ENCODE measurements at places on chromosomes 1 and 21.

GRCh38 chr1:170503665-170504064, 28.3 kb upstream of the GORAB start:
- DNase-seq, result no peak

- no peak for DNase-seq
Observed at GRCh38 chr1:155026588-155026987, 7.0 kb downstream of the DCST2 start.

DNA sequence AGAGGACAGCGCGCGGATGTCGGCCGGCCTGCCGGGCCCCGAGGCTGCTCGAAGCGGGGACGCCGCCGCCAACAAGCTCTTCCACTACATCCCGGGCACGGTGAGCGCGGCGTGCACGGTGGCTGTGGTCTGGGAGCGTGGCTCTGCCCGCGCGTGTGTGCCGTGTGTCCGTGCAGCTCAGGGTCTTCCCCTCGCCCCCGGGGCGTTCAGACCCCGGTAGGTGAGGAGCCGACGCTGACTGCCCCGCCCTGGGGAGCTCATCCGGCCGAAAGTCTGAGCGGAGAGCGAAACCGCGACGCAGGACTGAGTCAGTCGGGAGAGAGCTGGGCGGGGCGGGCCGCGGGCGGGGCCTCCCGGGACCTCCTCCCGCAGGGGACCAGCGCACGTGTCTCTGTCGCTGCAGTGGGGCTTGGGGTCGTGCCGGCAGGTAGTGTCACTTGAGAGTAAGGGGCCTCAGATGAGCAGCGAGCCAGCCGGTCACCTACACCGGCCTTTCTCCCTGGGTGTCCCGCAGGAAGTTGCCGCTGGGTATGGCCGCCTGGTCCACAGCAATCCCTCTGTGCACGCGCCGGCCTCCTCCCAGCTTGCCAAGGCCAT, 520 bp downstream of the PLEKHN1 start:
- DNase-seq, result no peak

DNA sequence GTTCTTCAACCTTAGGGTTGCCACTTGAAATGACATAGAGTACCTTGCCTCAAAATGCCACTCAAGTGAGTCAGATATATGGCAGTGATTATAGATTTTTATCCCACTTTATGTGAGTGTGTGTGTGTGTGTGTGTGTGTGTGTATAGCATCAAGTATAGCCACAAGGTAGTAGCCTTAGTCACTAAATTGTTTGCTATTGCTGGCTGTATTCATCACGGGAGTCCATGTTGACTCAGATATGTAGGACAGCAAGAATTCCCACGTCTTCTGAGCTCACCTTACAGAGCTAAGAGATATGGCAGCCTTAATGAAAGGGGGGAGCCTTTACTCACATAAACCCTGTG, 9.3 kb downstream of the ETS2 start:
- no peak for DNase-seq

DNA sequence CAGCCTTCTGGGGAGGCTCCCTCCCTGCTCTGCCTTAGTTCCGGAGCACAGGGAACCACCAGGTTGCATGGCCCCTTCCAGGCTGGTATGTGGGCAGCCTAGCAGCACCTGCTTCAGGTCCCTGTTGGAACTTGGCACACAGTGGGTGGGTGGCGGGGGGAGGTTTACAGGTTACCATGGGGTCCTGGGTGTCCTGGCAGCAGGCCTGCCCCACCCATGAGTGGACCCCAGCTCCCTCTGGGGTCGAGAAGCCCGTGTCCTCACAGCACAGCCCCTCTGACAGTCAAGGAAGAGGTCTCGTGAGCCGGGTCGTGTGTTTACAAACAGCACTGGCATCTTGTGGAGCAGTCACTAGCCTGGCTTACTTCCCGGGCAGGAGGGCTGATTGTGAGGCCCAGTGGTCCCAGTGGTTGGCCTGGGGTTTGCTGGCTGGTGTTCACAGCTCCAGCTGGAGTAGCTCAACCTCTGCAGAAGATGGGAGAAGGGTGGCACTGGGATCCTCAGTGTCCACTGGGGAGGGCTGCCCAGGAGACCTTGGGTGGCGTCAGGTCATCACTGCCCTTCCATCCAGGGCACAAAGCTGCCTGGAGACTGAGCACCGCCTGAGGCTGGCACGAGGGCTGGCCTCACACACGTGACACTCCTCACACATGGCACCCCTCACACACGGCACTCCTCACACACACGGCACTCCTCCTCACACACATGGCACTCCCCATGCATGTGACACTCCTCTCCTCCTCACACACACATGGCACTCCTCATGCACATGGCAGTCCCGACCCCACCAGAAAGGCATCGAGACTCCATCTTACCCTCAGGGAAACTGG, 100.9 kb downstream of the RIPK4 start:
- no peak for DNase-seq

DNA sequence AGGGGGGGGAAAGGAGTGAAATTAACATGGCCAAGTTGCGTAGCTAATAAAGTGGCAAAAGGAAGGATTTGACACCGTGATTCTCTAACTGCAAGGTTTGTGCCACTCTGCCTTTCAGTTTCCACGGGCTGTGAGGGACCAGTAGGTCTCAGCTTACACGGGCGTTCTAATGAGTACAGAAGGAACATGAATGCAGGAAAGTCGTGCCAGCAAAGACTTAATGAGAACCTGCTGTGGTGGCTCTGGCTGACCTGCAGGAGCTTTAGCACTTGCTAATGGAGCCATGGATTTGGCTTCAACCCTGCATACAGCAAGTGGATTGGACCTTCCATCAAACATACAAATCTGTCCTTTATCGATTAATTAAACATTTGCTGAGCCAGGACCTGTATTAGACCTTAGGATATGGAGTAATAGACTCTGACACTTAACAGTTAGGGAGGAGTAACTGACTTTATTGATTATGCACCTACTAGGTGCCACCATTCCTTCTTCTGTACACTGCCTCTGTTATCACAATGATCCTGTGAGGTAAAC, 15.1 kb upstream of the PITHD1 start:
- no peak for DNase-seq

DNA sequence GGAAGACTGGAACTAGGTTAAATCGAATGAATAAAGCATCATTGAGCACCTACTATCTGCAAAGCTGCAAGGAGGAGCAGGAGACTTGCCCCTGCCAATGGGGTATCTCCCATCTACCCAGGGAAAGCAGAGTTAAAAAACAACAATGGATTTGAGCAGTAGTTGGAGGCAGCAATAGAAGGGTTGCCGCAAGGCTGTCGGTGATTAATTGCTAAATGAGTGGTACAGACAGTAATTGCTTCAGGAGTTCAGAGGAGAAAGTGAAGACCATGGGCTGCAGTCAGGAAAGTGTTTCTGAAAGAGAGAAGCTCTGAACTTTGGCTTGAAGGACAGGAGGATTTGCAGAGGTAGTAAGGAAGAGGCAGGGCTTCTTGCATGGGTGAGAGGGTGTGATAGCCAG, 152.9 kb downstream of the ACTL8 start:
- no peak for DNase-seq

DNA sequence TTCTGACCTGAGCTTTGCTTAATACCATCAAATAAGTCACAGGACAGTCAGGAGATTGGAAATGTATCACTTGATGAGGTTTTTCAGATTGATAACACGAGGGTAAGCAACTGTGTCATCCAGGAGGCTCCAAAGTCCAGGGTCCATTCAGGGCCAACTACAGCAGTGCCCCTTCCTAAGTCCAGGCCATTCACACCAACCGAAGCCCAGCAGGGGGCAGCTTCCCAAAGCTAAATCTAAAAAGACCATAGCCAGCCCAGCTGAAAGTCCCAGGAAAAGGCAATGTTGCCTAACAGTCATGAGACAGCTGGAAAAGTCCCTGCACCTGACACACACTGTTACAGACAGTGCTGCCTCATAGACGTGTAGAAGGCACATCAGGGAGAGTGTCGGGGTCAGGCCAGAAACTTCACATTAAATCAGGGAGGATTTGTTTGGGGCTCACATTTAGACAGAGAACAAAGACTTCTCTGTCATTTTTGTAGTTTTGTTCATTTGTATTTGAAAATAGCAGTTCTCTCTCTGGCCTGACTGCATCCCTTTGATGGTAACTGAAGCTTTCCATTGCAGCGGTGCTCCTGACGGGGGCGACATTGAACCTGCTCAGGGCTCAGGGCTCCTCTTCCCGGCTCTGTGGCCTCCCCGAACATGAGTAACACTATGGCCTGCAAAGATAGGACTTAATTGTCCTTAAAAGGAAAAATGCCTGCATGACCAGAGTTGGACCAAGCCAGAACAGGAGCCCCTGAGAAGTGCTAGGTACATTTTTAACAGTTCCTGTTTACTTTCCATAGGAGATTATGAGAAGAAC, 200.4 kb downstream of the NRIP1 start:
- DNase-seq, result no peak

DNA sequence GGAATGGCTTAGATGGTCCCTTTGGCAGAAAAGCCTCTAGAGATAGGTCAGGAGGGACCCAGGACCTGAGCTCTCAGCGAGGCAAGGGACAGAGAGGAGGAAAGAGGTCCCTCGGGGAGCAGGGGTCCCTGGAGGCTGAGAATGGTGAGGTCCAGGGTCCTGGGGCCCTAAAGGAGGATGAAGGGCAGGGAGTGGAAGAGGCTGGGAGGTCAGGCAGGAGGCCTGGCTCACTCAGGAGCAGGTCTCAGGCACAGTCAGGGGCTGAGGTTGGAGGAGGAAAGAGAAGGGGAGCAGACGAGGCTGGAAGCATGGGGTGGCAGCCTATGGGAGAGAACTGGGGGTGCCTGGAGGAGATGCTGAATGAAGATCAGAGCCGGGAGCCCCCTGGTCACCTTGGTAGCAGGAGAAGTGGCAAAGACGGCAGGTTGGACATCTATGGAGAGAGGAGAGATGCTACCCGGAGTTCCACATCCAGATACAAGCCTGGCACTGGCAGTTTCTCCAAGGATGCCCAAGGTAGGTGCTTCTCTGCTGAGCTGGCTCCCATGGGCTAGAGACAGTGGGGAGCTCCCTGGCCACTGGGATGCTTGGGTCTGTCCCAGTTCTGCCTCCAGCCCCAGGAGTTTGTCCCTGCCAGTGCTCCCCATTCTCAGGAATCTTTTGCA, 22.6 kb downstream of the IGFN1 start:
- DNase-seq, result no peak

DNA sequence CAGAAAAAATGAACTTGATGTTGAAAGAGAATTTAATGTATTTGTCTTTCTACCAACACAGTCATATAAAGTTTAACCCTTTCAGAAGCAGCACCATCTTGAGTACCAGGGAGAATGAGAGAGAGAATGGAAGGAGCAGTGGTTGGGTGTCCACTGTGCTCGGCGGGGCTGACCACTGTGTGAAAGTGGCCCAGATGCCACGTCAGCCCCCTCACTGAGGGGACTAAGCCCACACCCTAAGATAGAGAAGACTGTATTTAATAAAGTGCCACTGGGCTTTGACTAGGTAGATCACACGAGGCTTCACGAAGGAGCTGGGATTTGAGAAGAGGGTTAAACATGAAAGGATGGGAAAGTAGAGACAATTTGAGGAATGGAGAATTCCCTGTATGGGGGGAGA, 31.2 kb downstream of the BATF3 start:
- DNase-seq, result no peak

DNA sequence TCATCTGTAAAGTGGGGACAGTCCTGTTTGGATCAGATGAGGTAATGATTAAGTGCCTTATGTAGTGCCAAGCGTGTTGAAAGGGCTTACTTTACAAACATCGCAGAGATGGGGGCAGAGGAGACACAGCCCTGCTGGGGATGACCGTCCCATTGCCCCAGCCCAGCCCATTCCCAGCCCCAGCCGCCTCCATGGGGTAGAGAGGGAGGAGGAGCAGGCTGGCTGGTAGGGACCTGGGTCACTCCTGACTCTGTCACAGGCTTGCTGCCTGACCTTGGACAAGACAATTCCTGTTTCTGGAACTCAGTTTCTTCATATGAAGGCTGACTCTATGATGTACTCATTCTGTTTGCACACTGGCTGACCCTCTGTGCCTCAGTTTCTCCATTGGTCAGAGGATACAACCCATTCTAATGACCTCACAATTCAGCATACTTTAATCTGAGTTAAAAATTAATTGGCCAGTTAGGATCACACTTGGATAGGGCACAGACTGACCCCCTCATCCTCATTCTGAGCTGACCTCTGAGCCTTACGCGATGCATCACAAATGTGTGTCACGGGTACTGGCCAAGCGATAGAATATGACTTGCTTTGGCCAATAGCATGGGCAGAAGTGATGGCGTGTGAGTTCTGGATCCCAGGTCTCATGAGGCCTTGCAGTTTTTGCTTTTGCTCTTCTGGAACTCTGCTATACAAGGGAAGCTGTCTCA, 91.1 kb downstream of the PTPRU start:
- no peak for DNase-seq

- DNase-seq, result no peak
Observed at GRCh38 chr1:208069908-208070307, 159.0 kb upstream of the CD34 start.

DNA sequence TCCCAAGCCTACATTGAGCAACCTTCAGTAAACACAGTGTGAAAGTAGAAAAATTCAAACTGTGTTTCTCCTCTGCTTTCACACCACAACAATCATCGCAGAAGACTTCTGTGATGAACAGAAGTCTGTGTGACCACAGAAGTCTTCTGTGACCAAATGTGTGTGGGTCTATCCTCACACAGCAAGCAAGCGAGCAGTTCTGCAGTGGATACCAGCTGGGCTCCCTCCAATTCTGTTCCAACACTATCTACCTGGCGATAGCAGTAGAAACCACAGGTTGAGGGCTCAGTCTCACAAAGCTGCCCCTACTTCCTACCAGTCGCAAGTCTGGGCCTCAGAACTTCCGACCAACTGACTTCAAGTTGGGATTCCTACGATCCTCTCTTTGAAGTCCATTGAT, 21.0 kb upstream of the RAP1A start:
- DNase-seq, result no peak

DNA sequence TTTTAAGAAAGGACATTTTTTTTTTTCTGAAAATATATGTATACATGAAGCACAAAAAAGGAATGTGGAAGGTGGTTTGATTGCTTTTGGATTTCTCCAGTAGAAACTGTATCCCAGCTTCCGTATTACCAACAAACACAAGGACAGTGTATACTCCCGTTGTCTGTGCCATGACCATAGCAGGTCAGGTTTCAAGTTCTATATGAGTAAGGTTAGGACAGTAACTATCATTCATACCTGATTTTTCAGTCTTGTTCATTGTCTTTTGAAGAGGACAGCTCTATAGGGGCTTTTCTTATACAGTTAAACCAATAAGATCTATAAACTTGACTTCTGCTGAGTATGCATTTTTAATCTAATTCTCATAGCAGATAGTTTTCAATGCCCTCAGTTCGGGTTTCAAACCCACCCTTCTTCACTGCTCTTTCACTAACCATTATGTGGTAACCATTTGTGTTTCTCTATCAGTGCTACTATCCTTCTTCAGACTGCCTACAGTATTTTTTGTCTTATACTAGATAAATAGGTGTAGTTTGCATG, 19.6 kb downstream of the UBAP2L start:
- DNase-seq, result no peak

DNA sequence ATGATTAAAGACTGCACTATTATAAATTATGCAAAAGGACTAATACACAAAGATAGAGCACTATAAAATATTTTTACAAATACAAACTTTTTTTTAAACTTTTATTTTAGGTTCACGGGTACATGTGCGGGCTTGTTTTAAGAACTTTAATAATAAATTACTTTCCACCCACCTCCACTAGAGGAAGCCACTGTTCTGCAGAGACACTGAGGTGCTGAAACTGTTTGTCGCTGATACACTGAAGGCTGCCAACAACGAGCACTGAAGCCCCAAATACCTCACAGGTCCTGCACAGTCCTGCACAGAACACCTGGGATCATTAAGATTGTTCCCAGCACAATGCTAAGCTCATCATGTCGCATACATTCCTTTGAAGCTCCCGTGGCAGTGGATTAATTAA, 19.9 kb downstream of the COA6 start:
- DNase-seq, result no peak
